ENCODE measurements at places on chromosomes 5 and 9.

GRCh38 chr5:174694611-174695010, 29.8 kb upstream of the MSX2 start:
- no peak for DNase-seq

GRCh38 chr5:107670087-107670931, 428 bp downstream of the EFNA5 start:
- DNase-seq: no peak

DNA sequence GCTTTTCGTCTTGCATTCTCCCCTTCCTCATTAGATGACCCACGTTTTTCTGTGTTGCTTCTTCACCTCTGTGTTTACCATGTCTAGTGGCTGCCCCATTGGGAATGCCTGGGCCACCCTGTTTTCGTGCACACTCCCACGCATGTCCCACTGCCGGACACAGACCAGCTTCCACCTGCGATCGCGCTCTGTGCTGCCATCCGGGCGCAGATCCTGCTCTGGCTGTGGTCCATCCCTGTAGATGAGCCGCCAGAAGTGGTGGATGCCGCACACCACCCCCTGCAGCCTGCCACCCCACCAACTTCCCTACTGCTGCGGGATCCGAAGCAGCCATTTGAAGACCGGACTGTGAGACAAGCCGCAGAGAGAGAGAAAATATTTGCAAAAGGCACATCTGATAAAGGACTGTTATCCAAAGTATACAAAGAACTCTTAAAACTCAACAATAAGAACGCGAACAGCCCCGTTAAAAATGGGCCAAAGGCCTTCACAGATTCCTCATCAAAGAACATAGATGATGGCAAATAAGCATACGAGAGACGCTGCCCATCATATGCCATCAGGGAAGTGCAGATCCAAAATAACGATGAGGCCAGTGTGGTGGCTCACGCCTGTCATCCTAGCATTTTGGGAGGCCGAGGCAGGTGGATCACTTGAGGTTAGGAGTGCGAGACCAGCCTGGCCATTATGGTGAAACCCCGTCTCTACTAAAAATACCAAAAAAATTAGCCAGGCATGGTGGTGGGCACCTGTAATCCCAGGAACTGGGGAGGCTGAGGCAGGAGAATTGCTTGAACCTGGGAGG, 163.7 kb downstream of the COL23A1 start:
- no peak for DNase-seq

DNA sequence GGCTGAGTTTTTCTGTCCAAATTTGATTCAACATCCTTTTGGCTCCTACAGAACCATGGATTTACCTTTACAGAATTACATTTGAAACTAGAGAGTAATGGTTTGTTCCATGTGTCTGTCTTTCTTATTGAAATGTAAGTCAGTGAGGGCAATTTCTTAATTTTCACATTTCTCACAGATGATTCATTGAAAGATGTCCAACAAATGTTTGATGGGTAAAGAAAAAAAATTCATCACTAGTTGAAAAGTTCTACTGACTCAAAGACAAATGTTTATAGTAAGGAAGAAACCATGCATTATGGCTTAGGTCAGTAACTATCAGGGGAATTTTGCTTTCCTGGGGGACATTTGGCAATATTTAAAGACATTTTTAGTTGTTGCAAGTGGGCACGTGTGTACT, 131.6 kb upstream of the TRPM3 start:
- DNase-seq: no peak

DNA sequence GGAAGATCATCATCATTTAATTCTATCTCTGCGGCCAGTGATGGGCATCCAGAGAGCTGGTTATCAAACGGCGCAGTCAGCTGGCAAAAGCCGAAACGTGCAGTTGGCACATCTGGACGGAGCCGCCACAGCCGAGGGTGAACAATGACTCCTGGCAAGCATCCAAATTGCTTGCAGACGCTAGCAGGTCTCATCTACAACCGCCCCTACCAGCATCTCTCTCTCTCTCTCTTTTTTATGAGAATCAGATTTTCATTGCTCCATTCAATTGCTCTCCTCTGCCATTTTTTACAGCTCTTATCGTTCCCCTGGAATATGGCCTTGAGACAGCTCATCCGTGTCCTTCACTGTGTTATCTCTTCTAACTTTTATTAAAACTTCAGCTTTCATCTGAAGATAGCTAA, 165.2 kb downstream of the MAPKAP1 start:
- DNase-seq: no peak

- DNase-seq: no peak
Observed at GRCh38 chr5:137596941-137597340, 97.8 kb upstream of the SPOCK1 start.

DNA sequence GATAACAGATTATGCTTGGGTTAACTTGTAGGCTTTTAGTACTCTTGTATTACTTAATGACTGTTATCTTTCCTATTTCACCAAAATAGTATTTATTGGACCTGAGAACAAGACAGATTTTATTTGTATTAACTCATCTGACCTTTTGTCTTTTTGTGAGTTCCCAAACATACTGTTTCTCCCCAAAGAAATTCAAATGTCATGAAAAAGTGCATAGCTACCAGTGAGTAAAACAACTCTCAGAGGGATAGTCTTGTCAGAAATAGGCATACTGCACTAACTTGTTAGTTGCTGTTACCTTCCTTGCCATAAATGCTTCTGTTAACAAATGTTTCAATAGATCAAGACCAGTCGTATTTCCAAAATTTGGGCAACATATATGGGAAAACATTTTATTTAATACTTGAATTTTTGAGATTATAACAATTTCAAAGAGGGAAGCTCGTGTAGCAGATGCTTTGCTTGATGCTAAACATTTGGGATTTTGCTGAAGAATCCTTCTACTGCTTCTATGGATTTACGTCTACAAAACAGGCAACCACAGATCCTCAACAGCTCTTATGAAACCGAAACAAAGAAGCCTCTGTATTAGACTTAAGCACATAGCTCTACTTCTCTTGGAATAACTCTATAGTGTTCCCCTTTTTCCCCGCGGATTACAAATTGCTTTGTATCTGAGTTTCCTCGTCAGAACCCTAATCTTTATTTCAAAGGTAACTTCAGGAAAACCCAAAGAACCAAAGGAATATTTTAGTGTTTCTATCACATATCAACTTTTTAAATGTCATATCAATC, 248.8 kb downstream of the MCTP1 start:
- DNase-seq: no peak

DNA sequence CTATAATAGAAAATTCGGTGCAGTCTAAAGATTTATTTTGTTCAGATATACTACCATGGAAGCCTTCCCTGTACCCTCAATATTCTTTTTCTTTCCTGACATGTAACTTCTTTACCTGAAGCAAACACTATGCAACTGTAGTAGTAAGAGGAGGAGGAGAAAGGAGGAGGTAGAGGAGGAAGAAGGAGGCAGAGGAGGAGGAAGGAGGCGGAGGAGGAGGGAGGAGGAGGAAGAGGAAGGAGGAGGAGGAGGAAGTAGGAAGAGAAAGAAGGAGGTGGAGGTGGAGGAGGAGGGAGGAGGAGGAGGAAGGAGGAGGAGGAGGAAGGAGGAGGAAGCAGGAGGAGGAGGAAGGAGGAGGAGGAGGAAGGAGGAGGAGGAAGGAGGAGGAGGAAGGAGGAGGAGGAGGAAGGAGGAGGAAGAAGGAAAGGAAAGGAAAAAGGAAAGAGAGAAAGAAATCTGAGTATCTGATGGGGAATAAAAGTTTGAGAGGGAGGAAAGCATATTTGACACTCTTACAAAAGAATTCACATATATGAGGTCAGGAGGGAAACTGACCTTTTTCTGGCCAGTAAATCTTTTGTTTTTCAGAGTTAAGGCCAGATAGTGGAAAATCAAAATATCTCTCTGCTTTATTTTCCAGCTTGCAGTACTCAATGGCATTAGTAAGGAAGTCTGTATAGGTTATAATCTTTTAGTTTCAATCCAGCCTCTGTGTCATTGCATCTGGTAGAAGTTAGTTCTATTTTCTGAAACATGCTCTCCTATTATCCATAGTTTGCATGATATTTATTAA, 114.5 kb upstream of the LPAR1 start:
- DNase-seq: no peak

- DNase-seq: no peak
Observed at GRCh38 chr5:39058178-39058921, 15.8 kb downstream of the RICTOR start.

GRCh38 chr5:12354686-12355085, 450.4 kb upstream of the CTNND2 start:
- DNase-seq: no peak

GRCh38 chr5:16791904-16792597, 144.0 kb downstream of the MYO10 start:
- no peak for DNase-seq

Data from activated T-helper 1 cell treated with Interleukin-2 at 50 U/mL for 16 hours (primary cell).